ENCODE measurements at places on chromosomes 13 and 19. TPM values are rescaled to one million over a fixed set of nuclear protein-coding genes. Genes with fewer than 3 reads are reported as not detected.

COMP gene
- not detected for total RNA-seq

ZNF429 gene
- 15.7 TPM for total RNA-seq

RAB3A gene
- 6.7 TPM for total RNA-seq

FFAR3 gene
- 0.55 TPM for total RNA-seq

ONECUT3 gene
- not detected for total RNA-seq

CEACAM16 gene
- not detected for total RNA-seq

Measured in lung (tissue), 17 donors.